ENCODE measurements at places on chromosomes 2 and 18.

DNA sequence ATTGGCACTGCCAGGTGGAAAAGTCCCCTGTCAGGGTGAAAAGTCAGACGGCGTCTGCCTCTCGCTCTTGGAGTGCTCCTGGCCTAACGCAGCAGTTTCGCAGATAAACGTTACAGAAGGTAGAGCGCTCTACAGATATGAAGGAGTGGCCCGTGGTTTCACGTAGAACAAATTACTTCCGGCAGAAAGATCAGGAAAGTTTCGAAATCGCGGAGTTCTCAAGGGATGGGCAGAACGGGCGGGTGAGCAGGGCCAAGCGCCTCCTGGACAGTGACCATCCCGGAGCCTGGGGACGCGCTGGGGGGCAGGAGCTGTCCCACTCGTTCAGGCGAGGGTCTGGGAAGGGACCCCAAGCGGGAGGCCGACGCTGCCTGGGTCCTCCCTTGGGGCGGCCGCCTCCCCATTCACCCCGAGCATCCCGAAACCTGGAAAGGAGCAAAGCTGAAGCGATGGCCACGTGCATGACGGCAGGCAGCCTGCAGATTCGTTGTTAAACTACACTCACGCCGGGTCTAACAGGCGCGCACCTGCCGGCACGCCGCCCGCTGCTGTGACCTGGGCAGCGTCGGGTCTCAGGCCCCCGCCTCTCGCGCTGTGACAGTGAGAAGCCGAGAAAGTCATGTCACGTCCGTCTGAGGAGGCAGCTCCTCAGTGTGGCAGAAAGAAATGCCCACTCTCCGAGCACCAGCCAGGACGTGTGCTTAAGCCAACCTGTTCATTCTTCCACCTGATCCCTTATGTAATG lies 122.9 kb upstream of the SALL3 start:
- DNase-seq = no peak

DNA sequence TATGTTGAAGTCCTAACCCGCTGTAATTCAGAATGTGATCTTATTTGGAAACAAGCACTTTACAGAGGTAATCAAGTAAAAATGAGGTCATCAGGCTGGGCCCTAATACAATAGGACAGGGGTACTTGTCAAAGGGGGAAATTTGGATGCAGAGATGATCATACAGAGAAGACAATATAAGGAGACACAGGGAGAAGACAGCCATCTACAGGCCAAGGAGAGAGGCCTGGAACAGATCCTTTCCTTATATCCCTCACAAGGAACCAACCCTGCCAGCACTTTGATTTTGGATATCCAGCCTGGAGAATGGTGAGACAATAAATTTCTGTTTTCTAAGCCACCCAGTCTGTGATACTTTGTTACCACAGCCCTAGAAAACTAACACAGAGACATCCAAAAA lies 104.3 kb downstream of the METTL4 start:
- DNase-seq = no peak

DNA sequence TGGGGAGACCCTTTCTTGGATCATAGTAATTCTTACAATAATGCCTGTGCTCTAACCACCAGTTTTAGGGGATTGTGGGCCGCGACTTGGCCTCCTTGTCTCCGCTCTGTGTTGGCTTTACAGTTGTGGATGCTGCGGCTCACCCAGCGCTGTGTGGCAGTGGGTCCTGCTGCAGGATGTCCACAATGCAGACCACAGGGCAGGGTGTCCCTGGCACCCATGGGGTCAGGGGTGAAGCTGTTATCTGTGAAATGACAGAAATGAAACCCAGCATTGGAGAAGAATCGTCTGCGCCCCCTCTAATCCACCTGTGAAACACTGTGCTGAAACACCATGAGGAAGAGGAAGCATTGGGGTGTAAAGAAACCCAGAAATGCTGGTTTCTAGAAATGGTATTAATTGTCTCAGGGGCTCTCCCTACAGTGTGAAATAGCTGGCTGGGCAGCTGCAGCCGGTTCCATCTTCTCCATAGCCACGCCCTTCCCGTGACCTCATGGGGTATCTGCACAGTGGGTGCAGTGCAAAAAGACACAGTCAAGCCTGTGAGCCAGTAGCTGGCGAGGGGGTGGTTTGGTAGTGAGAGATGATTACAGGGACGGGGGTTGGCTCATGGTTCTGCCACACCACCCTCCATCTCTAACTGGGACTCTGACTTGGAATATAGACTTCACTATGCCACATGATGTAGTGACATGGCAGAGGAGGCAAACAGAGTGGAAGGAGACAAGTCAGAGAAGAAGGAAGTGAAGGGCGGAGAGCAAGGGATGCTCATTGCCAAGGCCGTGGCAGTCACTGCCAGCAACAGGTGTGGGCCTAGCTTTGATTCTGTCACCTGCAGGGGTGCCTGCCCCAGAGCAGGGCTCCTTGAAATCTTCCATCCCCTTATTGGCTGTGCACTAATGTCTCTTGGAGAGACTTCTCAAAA lies 16.2 kb downstream of the INPP4A start:
- DNase-seq = peak; percentile 64

- DNase-seq = no peak
Measured at GRCh38 chr2:191051825-191052778, 38.1 kb upstream of the STAT1 start.

- DNase-seq = no peak
Measured at GRCh38 chr2:10547663-10548376, 99.7 kb upstream of the ODC1 start.

GRCh38 chr18:5478261-5478660 lies 65.5 kb downstream of the EPB41L3 start:
- no peak for DNase-seq

DNA sequence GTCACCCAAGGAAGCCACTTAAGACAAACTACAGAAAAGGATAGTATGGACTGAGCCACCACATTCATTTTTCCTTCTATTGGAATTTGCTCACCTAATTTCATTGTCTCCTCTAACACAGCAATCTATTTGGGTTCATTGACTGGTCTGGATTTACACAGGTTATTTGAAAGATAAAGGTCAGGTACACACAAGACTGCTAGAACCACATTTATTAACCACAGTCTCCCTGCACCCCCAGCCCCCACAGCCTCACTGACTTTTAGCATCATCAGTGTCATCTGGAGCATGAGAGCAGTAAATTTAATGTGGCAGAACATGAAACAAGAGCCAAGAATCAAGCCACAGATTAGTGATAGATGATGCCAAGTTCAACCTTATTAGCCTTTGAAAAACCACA lies 226.9 kb upstream of the GYPC start:
- no peak for DNase-seq

DNA sequence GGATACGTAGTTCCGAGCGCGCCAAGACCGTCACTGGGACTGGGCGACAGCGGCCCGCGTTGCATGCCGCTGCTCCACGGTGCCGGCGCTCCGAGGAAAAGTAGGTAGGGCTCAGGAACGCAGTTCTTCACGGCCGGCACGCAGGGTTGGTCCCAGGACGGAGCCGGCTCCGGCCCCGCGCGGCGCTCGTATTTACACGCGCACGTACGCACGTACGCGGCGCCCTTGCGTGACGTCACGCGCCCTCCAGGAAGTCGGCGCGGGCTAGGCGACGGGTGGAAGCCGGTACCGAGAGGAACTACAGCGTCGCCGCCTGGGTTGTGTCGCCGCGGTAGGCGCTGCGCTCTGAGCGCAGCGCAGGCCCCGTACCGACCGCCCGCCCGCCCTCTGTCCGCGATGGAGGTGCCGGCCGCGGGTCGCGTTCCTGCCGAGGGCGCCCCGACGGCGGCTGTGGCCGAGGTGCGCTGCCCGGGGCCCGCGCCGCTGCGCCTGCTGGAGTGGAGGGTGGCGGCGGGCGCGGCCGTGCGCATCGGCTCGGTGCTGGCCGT lies at the start of gene CTDP1:
CTDP1 (plus strand) TSS at position 252 of the 548 bp plus-strand sequence; CDS start at position 397, 145 bp downstream.
- DNase-seq = no peak

GRCh38 chr2:40448476-40449079 lies 3.3 kb downstream of the SLC8A1 start:
- DNase-seq = no peak

DNA sequence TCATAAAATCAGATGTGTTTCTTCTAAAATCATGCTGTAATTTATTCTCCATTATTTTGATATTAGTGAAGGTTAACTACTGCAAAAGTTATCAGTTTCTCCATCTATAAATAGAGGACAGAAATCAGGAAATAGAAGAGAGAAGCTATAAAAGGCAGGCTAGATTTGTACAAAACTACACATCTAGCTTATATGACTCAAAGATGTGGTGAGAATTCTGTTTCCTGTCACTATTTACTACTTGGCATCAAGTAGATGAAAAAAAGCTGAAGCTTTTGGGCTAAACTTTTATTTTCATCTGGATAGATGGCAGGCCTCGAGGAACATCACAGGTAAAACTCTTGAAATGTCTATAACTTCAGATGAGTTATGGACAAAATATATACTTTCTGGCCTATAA lies 49.8 kb upstream of the NAB1 start:
- no peak for DNase-seq

Data from activated T-cell treated with anti-CD3 and anti-CD28 coated beads, Interleukin-2, amount 50 U/mL, for 1 hour (primary cell).